ENCODE measurements at places on chromosomes 5 and 9. TPM values are rescaled to one million over a fixed set of nuclear protein-coding genes. Genes with fewer than 3 reads are reported as not detected.

Gene PCA3
- total RNA-seq = not detected

Gene IL7R
- 0.90 TPM for total RNA-seq

DNA sequence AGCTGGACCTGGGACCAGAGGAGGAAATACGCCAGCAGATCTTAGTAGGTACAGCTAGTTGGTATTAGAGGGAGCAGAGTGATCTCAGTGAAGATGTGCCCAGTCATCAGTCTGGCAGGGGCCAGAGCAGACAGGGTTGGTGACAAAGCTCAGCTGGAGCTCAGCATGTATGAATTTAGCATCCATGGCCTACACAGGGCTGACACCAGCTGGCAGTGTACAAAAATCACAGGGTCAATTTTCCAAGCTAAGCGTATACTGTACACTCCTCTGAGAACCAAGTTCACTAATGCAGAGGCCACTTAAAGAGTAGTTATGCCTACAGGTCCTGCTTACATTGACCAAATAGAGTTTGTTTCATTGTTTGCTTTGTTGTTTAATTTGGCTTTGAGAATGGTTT lies 146.6 kb downstream of the SLC24A2 start:
- DNase-seq = no peak

DNA sequence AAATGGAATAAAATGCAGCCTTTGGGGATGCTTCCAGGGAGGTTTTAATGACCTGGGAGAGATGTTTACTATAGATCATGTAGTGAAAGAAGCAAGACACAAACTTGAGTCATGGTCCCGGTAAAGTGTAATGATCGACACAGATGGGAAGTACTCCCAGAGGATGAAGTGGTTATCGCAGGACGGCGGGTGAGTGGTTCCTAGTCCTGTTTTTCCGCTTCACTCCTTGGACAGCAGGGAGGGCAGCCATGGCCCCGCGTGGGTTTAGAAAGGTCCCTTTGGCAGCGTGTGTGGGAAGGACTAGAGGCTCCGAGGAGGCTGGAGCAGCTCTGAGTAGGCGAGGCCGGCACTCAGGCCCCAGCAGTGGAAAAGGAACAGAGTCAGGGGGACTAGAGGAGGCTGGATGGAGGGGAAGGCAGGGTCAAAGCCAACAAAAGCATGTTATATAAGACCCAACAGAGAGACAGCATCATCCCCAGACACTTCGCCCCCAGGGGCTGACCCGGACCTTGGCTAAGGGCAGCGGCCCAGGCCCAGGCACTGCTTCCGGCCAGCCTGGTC lies 49.2 kb upstream of the STXBP1 start:
- no peak for DNase-seq

Gene PPP3R2
- total RNA-seq = not detected

Gene TEK
- total RNA-seq = not detected

Gene PROB1
- total RNA-seq = 2.3 TPM

DNA sequence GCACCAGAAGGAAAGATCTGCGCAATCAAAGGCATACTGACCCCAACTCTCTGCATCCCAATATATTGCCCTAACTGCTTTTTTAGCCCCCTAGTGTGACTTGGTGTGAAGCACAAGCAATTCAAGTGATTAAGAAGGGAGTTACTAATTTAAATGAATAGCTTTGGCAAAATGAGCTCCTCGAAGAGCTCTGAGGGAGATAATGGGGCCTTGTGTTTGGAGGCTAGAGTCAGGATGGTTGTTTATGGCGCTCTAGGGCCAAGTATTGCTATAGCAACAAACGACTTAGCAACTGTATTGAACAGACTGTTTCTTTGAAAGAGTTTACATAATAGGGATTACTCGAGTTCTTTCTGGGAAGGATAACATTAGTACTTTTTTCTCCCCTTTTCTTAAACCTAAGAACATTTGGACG lies 11.5 kb upstream of the C5orf58 start:
- DNase-seq = no peak

DNA sequence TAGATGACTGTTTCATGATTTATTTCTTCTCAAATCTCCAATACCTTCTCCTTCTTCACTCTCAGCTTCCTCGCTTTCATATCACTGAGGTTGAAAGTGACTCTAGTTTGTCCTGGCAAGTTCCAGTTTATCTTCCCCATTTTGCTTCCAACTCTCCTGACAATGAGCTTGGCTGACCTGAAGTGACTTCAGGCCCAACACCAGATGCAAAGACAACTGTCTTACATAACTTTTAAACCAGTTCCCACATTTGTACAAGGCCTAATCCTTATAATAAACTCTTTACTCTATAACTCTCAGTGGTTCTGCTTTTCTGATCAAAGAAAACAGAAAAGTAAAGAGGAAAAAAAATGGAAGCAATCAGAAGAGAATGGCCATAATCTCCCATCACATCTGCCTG lies 22.0 kb downstream of the GNG10 start:
- no peak for DNase-seq

Gene HINT1
- total RNA-seq = 233 TPM

Measured in Panc1 (cell line).